ENCODE measurements at places on chromosomes 7 and 10. TPM values are rescaled to one million over a fixed set of nuclear protein-coding genes. Genes with fewer than 3 reads are reported as not detected.

- no peaks in the 10 kb centered on the region for H3K4me1 ChIP-seq
- H3K27ac ChIP-seq = no peak overlapping the region
- peak; percentile 30 for DNase-seq
- H3K4me3 ChIP-seq = no peak overlapping the region
These were observed 149.8 kb upstream of the HDAC9 start for GRCh38 chr7:18345641-18346234.

DNA sequence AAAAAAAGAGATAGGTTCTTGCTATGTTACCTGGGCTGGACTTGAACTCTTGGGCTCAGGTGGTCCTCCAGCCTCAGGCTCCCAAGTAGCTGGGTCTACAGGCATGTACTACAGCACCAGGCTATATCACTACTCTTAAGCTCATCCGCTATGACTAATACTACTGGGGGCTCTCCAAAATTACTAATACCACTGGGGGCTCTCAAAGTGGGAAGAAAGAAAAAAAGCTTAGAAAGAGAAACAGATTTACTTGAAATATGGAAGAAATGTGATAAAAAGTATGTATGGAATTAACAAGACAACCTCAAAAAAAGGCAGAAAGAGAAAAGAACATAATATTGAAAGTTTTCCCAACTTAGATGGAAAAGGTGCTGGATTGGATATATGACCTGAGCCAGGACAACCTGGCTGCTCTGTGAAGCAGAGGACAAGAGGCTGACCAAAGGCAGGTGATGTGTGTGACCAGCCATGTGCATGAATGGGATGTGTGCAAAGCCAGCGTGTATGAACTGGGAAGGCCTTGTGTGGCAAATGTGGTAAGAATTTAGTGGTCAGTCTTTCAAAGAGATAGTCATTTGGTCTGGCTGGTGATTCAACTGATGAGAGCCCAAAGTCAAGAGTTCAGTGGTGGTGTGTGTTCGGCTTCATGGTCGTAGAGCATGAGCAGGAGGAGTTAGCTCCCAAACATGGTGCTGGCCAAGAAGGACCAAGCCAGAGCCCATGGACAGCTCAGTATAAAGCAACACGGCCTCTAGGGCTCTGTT lies 232.4 kb upstream of the KLF14 start:
- peaks cover 18% of the 10 kb centered on the region for H3K4me1 ChIP-seq
- no peak for DNase-seq
- no peak overlapping the region for H3K4me3 ChIP-seq
- no peaks in the 10 kb centered on the region for H3K27me3 ChIP-seq
- H3K27ac ChIP-seq = no peak overlapping the region
- no peaks in the 10 kb centered on the region for H3K36me3 ChIP-seq

GRCh38 chr10:106500041-106500924 lies 664.2 kb downstream of the SORCS1 start:
- H3K27me3 ChIP-seq = no peaks in the 10 kb centered on the region
- no peak for DNase-seq
- H3K36me3 ChIP-seq = no peaks in the 10 kb centered on the region
- no peak overlapping the region for H3K27ac ChIP-seq
- no peak overlapping the region for H3K4me3 ChIP-seq

DNA sequence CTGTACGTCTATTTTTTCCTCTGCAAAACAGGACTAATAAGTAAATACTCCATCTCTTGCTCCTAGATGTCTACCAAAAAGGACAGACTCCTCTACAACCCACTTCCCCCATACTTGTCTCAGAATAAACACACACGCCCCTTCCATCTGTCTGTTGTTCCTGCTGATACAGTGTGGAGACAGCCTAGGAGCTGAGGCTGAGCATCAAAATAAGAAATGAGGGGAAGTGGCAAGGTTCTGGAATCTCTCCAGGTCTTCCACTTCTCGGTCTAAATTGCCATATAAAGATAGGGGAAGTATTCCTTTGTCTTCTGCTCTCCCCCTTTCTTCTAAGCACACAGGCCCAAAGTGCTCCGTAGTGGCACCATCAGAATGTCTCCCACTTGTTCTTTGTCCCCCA lies 30.8 kb upstream of the VSIR start:
- H3K27me3 ChIP-seq = no peaks in the 10 kb centered on the region
- H3K36me3 ChIP-seq = no peaks in the 10 kb centered on the region
- H3K4me3 ChIP-seq = no peak overlapping the region
- DNase-seq = no peak
- H3K4me1 ChIP-seq = no peaks in the 10 kb centered on the region
- H3K27ac ChIP-seq = no peak overlapping the region

The MYH16 gene
- polyA plus RNA-seq = 2.1 TPM

The VSTM4 gene
- polyA plus RNA-seq = 25.6 TPM

The TRPV5 gene
- polyA plus RNA-seq = 0.57 TPM

DNA sequence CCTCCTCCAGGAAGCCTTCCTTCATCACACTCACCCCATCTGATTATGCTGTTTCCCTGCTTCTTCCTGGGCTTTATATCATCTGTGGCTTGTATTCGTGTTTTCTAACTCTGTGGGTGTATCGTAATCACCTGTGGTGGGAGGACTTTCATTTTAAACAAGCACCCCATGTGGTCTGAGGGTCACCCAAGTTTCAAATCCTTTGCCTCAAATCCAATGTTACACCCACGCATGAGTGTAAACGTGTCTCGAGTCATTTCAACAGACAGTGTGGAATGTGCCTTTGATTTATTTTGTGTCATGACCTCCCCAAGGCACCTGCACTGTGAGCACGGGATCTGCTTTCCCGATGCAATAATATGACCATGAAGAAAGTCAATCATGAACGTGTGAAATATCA lies 17.5 kb upstream of the LYZL2 start:
- DNase-seq = no peak
- peaks cover 6% of the 10 kb centered on the region for H3K4me1 ChIP-seq
- H3K36me3 ChIP-seq = no peaks in the 10 kb centered on the region
- no peaks in the 10 kb centered on the region for H3K27me3 ChIP-seq

Measured in testis (tissue), 5 donors.